ENCODE measurements at places on chromosomes 1 and 21.

- no peak for DNase-seq
Measured at GRCh38 chr1:114610546-114611245, 29.3 kb upstream of the BCAS2 start.

DNA sequence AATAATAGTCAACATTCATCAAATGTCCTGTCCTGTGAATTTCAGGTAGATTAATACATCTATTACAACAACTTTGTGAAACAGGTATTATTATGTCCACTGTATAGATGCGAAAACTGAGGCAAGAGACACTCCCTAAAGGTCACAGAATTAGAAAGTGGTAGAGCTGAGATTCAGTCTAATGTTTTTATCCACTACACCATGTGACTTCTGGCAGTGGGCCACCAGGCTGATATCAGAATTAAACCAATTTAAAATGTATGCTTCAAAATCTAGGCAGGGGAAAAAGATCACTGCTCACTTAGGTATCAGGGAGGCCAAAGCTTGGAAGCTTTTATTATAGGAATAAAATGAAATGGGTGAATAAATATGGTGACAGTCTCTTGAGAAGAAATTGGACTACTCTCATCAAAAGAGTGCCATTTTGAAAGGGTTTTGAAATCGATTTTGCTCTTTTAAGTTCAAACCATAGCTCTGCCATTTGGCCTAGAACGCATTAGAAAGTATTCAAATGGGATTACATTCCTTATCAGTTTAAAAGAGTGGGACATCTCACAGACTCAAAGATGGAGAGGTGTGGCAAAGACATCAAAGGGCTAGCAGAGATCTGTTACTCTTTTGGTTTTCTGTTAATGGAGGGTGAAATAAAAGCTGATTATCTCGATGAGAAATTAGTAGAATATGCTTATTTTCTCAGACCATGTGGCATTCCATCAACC lies 1.9 kb downstream of the DDAH1 start:
- DNase-seq, result no peak

- DNase-seq, result no peak
Measured at GRCh38 chr1:3828391-3828790, 28.6 kb downstream of the CEP104 start.

DNA sequence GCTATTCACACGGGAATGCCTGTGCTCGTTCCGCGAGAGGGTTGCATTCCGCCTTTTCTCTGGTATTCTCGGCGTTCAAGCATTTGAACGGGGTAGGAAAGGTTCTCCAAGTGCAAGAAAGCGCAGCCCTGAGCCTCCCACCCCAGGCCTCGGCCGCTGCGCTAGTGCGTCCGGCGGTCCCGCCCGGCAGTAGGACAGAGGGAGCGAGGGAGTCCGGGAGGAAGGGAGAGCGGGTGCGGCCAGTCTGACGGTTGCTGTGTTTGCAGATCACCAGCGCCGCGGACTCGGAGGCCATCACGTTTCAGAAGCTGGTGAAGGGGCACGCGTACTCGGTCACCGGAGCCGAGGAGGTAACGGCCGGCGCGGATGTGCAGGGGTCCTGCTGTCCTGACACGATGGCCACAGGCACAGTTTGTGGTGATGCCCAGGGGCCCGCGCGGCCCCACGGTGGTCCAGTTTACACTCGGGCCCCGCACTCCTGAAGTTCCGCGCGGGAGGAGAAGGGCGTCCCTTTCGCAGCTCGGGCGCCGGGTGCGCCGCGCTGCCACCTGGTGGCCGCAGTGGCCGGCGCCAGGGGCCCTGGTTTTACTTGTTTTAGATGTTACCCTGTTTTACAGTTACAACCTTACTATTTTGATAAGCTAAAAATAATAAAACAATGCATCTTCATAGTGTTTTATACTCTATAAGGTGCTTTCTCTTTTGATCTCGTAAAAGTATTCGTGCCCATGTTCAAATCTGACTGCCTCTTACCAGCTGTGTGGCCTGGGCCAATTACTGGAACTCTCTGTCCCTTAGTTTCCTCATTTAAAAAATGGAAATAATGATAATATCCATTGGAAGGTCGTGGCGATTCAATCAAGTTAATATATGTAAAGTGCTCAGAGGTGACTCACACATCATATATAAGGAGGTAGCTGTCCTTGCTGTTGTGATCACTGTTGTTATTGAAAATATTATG lies 36.7 kb downstream of the CAPN2 start:
- DNase-seq, result peak; percentile 64

DNA sequence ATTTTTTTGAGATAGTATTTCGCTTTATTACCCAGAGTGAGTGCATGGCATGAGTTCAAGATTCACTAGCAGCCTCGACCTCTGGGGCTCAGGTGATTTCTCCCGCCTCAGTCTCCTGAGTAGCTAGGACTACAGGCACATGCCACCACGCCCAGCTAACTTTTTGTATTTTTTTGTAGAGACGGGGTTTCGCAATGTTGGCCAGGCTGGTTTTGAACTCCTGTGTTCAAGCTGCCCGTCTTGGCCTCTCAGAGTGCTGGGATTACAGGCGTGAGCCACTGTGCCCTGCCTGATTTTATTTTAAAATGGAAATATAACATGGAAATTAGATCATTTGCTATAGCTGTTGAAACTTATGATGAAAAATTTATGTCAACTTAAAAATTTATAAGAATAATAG lies 30.1 kb downstream of the RTCA start:
- no peak for DNase-seq

DNA sequence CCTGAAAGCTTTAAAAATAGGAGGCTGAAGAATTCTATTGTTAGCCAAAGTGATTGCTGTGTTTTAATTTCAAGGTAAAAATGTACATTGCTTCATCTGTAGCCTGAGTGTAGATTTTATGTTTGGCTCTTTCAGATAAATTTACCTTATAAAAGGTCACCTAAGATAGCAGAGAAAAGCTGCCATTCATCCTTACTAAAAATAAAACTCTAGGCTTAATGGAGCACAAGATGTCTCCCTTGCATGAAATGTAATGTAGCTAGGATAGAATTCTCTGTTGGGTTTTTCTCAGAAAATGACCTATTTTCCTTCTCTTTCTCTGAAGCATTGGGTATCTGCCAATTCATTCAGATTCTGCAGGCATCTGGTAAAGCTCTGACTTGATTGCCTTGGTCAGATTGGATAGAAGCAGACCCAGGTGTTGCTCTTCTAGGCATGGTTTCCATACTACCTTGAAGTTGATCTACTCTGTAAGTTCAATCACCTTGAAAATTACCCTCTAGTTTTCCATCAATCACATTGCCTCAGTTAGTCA lies 176.6 kb upstream of the GORAB start:
- no peak for DNase-seq

DNA sequence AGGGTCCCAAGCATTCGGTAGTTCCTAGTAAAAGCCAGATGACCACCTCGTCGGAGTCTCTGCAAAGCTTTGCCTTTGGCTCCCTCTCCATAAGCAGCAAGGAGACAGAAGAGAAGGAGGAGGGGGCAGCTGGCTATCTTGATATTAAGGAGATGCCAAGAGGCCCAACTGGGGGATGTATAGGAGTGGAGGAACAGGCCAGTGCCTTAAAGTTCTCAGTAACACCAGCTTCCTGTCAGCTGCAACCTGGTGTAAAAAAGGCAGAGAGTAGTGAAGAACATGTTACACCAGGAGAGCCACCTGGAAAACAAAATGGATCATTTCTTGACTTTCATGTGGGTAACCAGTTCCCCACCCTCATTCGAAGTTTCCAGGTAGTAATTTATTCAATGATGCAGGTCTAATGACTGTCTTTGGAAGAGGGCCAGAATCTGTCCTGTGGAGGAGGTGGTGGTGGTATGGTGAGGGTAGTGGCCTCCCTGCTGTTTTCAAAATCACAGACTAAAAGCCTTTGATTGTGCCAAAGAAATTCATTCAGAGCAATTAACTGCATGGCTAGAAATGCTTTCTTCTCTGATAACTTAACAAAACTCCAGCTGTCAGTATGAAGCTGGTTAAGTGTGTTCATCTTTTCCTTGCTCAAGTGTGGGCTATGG lies 27.3 kb downstream of the TMEM200B start:
- no peak for DNase-seq

DNA sequence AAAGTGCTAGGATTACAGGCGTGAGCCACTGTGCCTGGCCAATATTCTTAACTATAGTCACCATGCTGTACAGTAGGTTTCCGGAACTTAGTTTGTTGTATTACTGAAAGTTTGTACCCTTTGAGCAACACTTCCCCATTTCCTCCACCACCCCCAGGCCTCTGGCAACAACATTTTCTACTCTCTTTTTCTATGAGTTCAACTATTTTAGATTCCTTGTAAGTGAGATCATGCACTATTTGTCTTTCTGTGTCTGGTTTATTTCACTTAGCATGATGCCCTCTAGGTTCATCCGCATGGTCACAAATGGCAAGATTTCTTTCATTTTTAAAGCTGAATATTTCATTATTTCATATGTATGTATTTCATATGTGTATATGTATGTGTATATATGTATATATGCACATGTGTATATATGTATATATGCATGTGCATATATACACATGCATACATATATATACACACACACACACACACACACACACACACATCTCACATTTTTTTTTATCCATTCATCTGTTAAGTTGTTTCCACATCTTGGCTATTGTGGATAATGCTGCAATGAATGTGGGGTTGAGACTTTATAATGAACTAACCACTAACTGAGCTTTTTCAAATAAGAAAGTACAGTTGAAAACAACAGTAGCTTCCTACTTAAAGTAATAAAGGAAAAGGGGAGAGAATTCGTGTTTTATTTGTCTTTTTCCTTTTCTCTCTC lies 256.8 kb upstream of the C1orf105 start:
- no peak for DNase-seq

GRCh38 chr1:42937836-42938644 lies 20.6 kb downstream of the SLC2A1 start:
- no peak for DNase-seq

DNA sequence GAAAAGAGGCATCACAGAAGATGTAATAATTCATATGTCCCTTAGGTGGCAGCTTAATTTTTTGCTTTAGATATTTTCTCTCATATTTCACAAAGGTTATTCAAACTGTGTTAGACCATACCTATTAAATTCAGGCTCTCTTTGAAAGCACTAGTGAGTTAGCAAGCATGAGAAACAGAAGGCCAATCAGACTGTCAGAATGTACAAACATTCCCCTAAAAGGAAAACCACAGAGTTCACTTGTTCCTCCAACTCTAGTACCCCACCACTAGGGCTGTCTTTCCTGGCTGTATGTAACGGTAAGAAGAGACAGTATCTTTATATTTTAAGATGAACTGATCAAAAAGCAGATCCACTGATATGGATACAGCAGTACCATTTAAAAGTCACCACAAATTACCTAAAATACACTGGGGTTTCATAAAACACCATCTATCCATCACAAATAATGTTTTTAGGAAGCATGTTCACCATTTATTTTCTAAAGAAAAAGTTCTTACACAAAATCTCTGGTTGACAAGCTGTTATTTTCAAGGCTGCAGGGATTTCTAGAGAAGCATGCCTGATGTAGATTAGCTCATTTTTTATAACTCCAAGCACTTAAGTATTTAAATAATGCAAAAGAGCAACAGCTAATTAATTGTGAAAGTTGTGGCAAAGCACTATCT lies 1.8 kb downstream of the ARPC5 start:
- no peak for DNase-seq

DNA sequence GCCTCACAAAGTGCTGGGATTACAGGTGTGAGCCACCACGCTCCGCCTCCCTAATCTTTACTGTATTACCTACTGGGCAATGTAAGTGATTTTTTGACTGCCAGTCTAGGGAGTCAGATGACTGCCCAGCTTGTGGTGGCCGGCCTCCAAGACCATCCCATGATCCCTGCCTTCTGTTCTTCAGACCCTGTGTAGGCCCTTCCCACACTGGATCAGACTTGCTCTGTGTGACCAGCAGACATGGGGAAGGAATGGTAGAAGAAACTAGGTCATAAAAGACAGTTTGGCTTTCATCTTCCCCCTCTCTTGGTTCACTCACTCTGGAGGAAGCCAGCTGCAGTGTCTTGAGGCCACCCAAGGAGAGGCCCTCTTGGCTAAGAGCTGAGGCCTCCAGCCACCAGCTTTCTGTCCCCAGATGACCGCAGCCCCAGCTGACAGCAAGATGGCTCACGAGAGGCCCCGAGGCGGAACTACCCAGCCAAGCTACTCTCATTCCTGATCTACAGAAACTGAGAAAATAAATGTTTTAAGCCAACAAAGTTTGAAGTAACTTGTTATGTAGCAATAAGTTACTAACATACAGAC lies 14.5 kb upstream of the CBR3 start:
- DNase-seq, result no peak

- DNase-seq, result no peak
Measured at GRCh38 chr1:42576935-42577334, 81.3 kb upstream of the PPIH start.

DNA sequence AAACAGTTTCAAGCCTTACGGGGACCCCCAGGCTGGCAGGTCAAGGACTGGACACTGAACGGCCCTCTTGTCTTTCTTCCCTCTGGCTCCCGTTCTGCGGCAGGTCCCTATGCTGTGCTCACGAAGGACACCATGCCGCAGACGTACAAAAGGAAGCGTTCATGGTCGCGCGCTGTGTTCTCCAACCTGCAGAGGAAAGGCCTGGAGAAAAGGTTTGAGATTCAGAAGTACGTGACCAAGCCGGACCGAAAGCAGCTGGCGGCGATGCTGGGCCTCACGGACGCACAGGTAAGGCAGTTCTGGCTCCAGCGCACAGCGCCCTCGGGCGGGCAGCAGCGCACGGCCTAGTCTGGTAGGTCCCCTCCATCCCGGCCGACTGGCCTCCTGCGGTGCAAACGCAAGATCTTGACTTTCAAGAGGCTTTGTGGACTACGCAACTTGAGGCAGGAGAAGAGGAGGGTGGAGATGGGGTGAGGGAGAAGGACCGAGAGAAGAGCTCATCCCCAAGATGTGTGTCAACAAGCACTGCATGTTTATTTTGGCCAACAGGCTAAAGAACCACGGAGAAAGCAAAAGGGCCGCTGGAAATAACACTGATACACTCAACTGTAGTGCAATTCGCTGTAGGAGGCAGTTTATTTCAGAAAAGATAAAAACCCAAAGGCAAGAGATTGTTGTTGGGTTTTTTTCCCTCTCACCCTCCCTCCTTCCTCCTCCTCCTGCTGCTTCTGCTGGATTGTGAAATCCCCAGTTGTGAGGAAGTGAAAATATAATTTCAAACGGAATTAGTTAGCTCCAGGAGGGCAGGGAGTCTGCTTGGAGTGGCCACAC lies 3.0 kb downstream of the HLX start:
- DNase-seq, result no peak

GRCh38 chr1:204322339-204322868 lies 37.3 kb downstream of the PLEKHA6 start:
- DNase-seq, result no peak

DNA sequence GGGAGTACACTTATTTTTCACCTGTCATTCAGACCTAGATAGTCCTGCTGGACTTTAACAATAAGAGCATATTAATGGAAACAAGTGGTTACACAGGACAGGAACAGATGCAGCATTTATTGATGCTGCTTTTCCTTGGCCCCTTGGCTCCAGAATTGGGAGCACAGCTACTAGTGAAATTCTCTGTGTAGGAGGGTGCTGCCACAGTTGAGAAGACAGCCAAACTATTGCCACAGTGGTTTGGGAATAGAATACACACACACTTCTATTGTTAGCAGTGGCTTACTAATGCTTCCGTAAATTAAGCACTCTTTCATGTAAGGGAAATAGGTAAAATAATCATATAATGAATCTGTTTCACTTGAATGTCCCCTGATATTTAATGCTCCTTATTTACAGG lies 105.3 kb upstream of the TENT5C start:
- DNase-seq, result no peak

GRCh38 chr1:6918925-6919511 lies 133.8 kb downstream of the CAMTA1 start:
- no peak for DNase-seq
